Motor neuron (in vitro differentiated cells): ENCODE measurements at places on chromosomes 2 and 18. TPM values are rescaled to one million over a fixed set of nuclear protein-coding genes. Genes with fewer than 3 reads are reported as not detected.
A peak's percentile ranks its signal among the peaks of the same experiment; 100 is the strongest.

Gene EPB41L5
- total RNA-seq, result 18.2 and 28.3 TPM in 2 replicates

Gene R3HDM1
- 95.7 and 99.8 TPM in 2 replicates for total RNA-seq

Gene EFEMP1
- 435 and 477 TPM in 2 replicates for total RNA-seq

Gene HOXD12
- total RNA-seq, result 0.13 TPM in 1 of 2 replicates, not detected in the other

Gene ASXL3
- 22.1 and 23.1 TPM in 2 replicates for total RNA-seq

Gene NCL
- 126 and 127 TPM in 2 replicates for total RNA-seq

Gene MTX2
- 52.2 and 60.3 TPM in 2 replicates for total RNA-seq

DNA sequence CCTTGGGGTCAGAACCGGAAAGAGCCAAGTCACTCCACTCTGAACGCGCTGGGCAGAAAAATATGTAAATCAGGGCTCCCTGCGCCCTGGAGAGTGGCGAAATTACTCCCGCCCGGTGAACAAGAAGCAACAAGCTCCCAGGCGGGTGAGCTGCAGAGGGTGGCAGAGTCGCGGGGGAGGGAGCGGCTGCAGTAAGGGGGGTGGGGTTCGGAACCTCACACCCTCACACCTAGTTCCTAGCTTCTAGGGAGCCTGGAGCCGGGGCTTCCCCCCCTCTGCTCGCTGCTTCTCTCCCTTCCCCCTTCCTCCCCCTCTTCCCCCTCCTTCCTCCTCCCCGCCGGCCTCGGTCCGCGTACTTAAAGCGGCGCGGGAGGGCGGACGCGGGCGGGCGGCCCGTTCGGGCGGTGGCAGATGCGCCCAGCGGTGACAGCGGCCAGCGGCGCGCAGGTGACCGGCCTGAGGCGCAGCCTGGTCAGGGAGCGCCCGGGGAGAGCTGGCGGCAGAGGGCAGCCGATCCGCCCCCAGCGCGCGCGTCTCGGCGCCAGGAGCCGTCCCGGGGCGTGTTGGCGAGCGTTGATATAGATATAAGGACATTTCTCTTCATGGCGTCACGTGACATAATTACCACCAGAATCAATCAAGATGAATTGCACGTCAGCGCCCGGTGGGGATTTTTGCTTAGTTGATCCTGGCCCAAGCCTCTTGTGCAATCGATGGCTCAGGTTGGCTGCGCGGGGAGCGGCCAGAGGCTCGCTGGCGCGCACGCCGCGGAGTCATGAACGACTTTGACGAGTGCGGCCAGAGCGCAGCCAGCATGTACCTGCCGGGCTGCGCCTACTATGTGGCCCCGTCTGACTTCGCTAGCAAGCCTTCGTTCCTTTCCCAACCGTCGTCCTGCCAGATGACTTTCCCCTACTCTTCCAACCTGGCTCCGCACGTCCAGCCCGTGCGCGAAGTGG, at the start of gene HOXD11:
Gene HOXD11 (plus strand): TSS at position 700 of the 959 bp plus-strand sequence. CDS start 76 bp downstream, at position 776.
- peak; percentile 73 for ATAC-seq

- no peak for ATAC-seq
Observed at GRCh38 chr2:223532161-223532560, 70.0 kb downstream of the SCG2 start.

GRCh38 chr18:44107187-44107586, 573.5 kb upstream of the SETBP1 start:
- no peak for ATAC-seq

GRCh38 chr2:135786823-135787222, 45.2 kb downstream of the UBXN4 start:
- no peak for ATAC-seq

GRCh38 chr2:176159663-176160250, 2.6 kb downstream of the HOXD3 start:
- no peak for ATAC-seq

DNA sequence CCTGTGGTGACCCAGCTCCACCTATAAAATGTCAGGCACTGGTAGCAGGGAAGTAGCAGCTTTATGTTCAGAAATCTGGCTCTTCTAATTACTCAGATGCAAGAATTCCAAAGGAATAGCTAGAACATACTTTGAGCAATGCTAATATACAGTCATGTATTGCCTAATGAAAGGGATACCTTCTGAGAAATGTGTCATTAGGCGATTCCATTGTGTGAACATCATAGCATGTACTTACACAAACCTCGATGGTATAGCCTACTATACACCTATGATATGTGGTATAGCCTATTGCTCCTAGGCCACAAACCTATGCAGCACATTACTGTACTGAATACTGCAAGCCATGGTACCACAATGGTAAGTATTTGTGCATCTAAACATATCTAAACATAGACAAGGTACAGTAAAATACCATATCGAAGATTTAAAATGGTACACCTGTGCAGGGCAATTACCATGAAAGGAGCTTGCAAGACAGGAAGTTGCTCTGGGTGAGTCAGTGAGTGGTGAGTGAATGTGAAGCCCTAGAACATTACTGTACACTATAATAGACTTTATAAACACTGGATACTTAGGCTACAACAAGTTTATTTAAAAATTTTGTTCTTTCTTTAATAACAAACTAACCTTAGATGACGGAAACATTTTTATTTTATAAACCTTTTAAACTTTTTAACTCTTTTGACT, 50.3 kb upstream of the ETAA1 start:
- no peak for ATAC-seq

DNA sequence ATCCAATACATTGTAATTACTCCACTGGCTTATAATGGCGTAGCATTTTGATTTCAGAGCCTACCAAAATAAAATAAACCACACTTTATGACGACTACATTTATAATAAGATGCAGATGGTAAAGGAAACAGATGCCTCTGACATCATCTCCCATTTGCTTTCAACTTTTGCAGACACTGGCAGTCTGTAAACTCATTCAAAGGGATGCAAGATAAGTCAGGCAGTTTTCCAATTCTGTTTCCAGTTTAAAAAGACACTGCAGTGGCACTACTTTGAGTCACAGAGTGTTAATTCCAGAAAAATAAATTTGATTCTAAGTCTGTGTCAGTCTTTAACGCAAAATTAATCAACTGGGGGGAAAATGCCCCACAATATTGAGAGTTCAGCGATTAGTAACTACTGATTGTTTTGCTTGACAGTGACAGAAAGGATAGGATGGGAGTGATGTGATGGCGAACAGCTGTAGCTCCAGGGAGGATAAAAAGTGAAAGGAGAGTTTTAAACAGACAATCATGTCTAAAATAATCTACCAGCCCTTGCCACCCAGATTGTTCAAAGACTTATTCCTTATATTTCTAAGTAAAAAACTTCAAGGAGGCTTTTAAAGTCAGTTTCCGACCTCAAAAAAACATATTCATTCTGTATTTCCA, 6.7 kb downstream of the DSEL start:
- ATAC-seq, result no peak

DNA sequence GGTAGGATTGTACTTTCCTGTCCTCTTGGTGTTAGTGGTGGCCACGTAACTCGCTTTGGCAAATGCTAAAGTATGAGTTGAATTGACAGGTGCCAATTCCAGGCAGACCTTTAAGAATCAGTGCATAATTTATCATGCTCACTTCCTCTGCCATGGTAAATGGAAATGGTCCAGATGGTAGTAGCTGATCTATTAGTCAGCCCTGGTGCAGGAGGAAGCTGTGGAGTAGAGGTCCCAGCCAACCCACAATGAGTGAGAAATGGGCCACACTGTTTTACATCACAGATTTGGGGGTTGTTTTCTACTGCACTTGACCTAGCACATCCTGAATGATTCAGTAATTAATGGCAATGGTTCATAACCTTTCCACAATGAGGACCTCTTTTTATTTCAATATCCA, 104.4 kb downstream of the RGPD3 start:
- no peak for ATAC-seq

DNA sequence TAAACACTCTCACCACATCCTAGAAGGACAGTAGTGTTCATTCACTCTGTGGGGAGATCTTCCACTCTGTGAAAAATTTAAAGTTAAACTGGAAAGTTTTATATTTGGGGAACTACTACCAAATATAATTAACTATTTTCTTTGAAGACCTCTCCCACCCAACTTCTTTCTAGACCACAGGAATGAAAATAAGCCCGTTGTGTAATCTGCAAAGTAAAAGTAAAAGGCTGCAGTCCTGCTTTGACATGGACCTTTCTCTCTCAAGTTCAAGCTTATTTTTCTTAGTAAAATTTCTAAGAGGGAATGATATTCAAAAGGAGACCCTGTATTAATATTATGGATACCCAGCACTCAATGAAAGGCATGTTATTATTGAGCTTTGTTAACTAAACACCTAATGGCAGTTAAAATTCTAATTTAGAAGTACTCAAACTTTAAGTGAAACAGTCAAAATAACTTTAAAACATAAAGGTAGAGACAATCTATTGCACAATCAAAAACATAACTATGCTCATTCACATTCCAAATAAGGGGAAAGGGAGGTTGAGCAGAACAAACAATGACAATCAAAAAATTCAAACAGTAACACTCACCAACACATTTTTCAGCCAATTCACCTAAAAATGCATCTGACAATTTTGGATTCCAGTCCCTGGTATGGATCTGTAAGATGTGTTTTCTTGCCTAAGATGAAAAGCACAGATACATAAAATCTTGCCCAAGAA, 98.5 kb downstream of the ATAD2B start:
- ATAC-seq, result peak; percentile 9

- ATAC-seq, result no peak
Observed at GRCh38 chr2:157307021-157307420, 18.6 kb downstream of the ERMN start.

DNA sequence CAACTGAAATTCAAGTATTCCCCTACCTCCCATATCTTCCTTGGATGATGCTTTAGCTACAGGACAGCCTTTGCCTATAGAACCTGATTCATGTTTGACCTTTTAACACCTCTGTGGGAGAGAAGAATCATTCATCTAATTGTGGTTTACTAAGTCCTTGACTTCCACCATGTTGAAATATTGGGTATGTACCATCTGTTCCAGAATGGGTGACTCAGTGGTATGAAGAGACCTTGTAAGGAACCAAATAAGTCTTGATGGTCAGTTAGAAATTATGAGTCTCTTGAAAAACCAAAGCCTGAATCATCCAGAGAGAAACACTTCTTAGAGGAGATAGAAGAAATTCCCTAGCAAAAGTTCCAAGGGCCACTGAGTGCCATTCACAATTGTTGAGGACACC, 27.5 kb downstream of the STAMBP start:
- ATAC-seq, result no peak

GRCh38 chr2:239724851-239725550, 300.1 kb downstream of the NDUFA10 start:
- ATAC-seq, result no peak

GRCh38 chr2:45191146-45191863, 182.1 kb upstream of the SIX2 start:
- ATAC-seq, result no peak

GRCh38 chr2:2974982-2975381, 402.6 kb downstream of the EIPR1 start:
- peak; percentile 99 for ATAC-seq

GRCh38 chr2:187299122-187299906, 148.7 kb downstream of the CALCRL start:
- no peak for ATAC-seq

- ATAC-seq, result no peak
Observed at GRCh38 chr2:114170070-114170469, 272.4 kb upstream of the DPP10 start.

GRCh38 chr2:150698016-150698661, 210.7 kb upstream of the RND3 start:
- no peak for ATAC-seq
